ENCODE measurements at places on chromosomes 7 and 10. TPM values are rescaled to one million over a fixed set of nuclear protein-coding genes. Genes with fewer than 3 reads are reported as not detected.

Gene SPDYE16
- 0.22 TPM for total RNA-seq

Gene CXCL12
- total RNA-seq: not detected

Gene NUDCD3
- 99.1 TPM for total RNA-seq

- DNase-seq: no peak
Observed at GRCh38 chr7:8702807-8703206, 269.4 kb downstream of the NXPH1 start.

DNA sequence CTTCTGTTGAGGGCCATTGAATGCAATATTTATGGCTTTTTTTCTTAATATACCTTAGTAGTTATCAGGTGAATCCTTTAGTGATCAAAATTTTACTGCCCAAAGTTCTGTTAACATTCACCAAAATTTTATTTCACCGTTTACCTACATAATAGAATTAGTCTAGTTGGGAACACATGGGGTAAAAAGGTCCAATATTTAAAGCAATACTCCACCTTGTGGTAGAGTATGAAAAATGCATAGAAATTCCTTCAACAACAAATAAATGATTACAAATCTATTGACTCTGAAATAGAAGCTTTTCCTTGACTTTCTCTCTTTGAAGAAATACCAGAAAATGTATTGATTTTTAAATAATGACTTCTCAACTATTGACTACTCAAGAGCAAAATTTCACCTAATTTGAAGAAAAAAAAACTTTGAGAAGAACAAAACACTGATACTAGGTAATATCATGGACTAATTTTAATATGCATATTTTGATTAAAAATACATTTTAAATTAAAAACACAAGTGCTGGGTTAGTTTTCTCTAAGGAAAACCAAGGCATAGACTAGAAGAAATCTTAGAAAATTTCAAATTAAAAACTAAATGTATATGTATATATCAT, 43.3 kb downstream of the POLR1F start:
- DNase-seq: no peak

GRCh38 chr7:18901351-18901750, 216.1 kb downstream of the TWIST1 start:
- no peak for DNase-seq

Measured in activated naive CD8-positive, alpha-beta T cell treated with anti-CD3 and anti-CD28 coated beads, Interleukin-2, amount 10 ng/mL, durations not matched to agents 7 days and 5 days (primary cell).